ENCODE measurements at places on chromosomes 1 and 21. TPM values are rescaled to one million over a fixed set of nuclear protein-coding genes. Genes with fewer than 3 reads are reported as not detected.

The TBX15 gene
- total RNA-seq: not detected

The CD2 gene
- total RNA-seq: not detected

The IQCC gene
- 1.4 TPM for total RNA-seq

The WDR64 gene
- total RNA-seq: not detected

The OR10R2 gene
- total RNA-seq: not detected

The AP4B1 gene
- total RNA-seq: 21.6 TPM

The CYP4X1 gene
- total RNA-seq: not detected

The AK5 gene
- 17.0 TPM for total RNA-seq

The DAB1 gene
- not detected for total RNA-seq

The MYOG gene
- total RNA-seq: not detected

The ANXA9 gene
- 1.2 TPM for total RNA-seq

The LENEP gene
- not detected for total RNA-seq

The PRAMEF10 gene
- total RNA-seq: not detected

The SLAMF9 gene
- total RNA-seq: not detected

The ZNHIT6 gene
- total RNA-seq: 8.9 TPM

The ASCL5 gene
- not detected for total RNA-seq

The MIXL1 gene
- not detected for total RNA-seq

The ASPM gene
- 30.3 TPM for total RNA-seq

The PTPRU gene
- total RNA-seq: 10.6 TPM

The DDAH1 gene
- 53.7 TPM for total RNA-seq

The B4GALT3 gene
- 42.1 TPM for total RNA-seq

The APCS gene
- not detected for total RNA-seq

The TNFRSF8 gene
- total RNA-seq: 4.0 TPM

All from myometrial cell (primary cell).